M059J (cell line): ENCODE measurements at places on chromosomes 3 and 15. TPM values are rescaled to one million over a fixed set of nuclear protein-coding genes. Genes with fewer than 3 reads are reported as not detected.

Gene SLC28A2
- total RNA-seq = not detected in 2 replicates

Gene SERPINI2
- not detected in 2 replicates for total RNA-seq

DNA sequence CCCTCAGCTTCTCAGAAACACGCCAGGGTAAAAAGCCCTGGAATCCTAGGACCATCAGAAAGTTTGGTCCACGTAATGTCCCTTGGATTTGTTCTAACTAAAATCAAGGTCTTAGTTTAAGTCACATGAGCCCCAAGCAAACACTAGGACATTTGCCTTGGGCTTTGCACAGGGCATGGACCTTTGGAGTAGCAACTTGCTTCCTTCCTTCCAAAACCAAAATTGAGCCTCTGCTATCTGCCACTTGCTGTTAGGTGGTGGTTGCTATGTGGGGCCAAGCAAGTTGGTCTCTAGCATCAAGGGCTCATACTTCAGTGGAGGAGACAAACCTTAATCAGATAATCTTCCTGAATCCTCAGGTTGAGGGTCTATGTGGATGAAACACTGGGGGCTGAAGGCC is 4.0 kb upstream of the DAG1 start:
- no peak for DNase-seq

Gene IQCF5
- not detected in 2 replicates for total RNA-seq

Gene GOLGA8G
- 0.07 and 0.12 TPM in 2 replicates for total RNA-seq
